ENCODE measurements at places on chromosomes 5 and 9.

- DNase-seq: no peak
Measured at GRCh38 chr5:12901696-12902095, 997.5 kb upstream of the CTNND2 start.

- DNase-seq: no peak
Measured at GRCh38 chr5:172666251-172666650, 25.2 kb downstream of the NEURL1B start.

GRCh38 chr9:123353984-123354591, 1.9 kb upstream of the CRB2 start:
- no peak for DNase-seq

- DNase-seq: no peak
Measured at GRCh38 chr5:159956074-159956473, 39.8 kb downstream of the ADRA1B start.

DNA sequence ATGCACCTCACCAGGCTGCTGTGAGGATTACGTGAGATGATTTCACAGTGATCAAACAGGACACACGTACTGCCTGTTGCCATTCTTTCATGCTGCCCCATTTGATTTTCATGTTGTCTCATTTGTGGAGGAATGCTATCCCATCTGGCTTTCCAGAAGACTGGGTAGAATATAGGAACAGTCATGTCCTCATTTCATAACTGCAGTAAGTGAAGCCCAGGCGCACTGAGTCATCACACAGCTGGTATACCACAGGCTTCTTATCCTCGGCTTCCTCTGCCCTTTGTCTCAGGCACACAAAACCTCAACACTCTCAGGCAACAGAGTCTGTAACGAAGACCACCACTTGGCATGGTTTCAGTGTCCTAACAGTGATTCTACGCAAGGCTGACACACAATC, 62.3 kb downstream of the LHFPL2 start:
- no peak for DNase-seq

GRCh38 chr5:111582993-111583601, 70.8 kb upstream of the STARD4 start:
- DNase-seq: no peak

DNA sequence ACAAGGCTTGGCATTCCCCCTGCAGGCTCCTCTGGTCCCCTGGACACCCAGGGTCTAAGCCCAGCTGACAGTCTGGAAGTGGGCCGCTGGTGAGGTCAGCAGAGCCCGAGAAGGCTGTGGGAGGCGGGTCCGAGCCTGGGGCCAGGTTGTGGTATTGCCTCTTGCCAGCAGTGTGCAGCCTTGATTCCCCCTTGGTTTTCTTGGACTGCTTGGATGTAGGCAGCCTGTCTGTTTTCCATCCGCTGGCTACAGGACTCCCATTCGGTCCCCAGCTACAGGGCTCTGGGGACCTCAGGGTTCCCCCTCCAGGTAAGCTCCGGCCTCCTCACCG, 1.6 kb downstream of the AIF1L start:
- DNase-seq: no peak

- no peak for DNase-seq
Measured at GRCh38 chr9:135707252-135708138, 5.5 kb downstream of the KCNT1 start.

DNA sequence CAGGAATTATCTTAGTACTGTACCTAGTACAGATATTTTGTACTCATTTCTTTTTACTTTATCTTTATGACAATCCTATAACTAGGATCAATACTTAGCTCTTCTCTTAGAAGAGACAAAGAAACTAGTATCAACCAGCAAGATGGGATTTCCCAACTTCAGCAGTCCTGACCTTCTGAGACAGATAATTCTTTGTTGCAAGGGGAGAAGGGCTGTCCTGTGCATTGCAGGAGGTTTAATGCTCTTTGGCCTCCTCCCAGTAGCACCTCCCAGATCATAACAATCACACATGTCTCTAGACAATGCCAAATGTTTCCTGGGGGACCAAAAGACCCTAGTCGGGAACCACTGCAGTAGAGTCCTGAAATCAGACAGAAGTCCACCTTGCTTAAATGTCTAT, 424.3 kb upstream of the DMAC1 start:
- DNase-seq: no peak

GRCh38 chr5:175694371-175695160, 36.7 kb downstream of the HRH2 start:
- no peak for DNase-seq
